ENCODE measurements at places on chromosomes 5 and 9.

- DNase-seq, result no peak
These were observed 97.3 kb upstream of the DAB2 start for GRCh38 chr5:39521940-39522590.

GRCh38 chr5:61678966-61679365 is 346.9 kb downstream of the ZSWIM6 start:
- no peak for DNase-seq

- no peak for DNase-seq
These were observed 96.4 kb upstream of the SELENOP start for GRCh38 chr5:42908086-42908485.

DNA sequence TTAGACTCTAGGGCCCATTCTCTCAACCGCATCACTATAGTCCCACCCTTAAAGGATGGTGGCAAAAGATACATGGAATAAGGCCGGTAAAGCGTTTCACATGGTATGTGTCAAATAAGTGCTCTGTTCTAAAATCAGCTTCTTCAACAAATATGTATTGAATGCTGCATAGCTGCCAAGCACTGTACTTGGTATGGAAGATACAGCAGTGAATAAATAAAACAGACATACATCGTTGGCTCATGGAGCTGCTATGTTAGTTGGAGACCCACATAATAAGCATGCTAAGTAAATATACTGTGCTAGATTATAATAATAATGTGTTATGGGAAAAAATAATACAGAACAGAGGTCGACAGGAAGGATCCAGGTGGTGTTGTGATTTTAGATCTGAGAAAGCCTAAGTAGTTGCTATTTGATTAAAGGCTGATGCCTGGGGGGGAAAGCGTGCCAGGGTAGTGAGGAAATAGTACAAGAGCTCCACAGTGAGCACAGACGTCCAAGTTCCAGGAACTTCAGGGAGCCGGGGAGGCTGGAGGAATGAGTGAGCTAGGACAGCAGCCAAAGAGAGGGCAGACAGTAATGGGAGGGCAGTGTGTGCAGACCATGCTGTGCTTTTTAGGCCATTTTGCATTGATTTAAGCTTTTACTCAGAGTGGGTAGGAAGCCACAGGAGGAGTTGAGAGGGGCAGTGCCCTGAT is 93.7 kb downstream of the JAKMIP2 start:
- peak; percentile 75 for DNase-seq

GRCh38 chr9:20373263-20373662 is 249.0 kb downstream of the MLLT3 start:
- DNase-seq, result no peak

GRCh38 chr5:151214614-151215545 is 9.0 kb downstream of the CCDC69 start:
- no peak for DNase-seq

DNA sequence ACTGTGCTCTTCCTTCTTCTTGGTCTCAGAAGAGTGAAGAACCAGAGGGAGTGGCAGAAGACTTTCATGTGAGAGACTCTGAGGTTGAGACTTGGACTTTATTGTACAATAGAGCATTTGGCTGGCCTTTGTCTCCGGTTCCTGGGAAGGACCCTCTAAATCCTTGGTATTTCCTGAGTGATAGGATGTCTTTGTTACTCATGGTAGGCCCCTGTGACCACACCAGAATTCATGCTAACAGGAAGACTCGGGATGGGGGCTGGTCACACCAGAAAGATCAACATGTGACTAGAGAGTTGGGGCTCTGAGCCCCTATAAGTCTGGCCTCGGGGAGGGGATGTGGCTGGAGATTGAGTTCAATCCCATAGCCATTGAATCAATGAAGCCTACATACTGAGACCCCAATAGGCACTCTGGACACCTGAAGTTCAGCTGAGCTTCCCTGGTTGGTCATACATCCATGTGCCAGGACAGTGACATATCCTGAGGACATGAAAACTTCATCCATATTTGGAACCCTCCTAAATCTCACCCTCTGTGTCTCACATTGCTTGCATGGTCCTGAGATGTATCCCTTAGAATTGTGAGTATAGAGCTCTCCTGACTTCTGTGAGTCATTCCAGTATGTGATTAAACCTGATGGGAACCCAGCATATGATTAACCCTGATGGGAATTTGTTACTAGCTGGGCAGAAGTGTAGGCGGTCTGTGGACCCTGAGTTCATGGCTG is 201.7 kb downstream of the GADD45G start:
- no peak for DNase-seq

DNA sequence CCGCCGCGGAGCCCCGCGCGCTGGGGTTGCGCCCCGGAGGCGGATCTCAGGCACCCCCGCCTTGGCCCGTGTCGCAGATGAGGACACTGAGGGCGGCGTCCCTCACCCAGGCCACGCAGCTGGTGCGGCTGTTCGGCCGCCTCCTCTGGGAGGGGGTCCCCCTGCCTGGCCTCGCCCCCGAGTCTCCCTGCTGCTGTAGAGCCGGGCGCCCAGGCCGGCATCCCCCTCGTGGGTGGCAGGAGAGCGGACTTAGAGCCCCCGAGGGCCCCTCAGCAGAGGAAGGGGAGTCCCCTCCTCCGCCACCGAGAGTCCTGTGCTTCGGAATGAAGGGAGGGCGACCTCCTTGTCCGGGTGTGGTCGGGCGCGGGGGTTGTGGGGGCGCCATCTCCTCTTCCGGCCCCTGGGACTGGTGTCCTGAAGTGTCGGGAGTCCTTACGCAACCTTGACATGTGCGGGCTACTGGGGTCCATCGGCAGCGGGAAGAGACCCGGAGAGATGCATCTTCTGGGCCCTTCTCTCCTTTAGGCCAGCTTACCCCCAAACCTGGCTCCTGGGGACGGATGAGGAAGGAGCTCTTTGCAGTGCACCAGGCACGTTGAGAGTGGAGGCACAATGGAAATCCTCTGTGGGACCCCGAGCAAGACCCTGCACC is 11.7 kb upstream of the EXOSC2 start:
- no peak for DNase-seq

- no peak for DNase-seq
These were observed 308.8 kb downstream of the DOCK8 start for GRCh38 chr9:523444-523843.

- peak; percentile 41 for DNase-seq
These were observed 50.0 kb downstream of the HACD4 start for GRCh38 chr9:20981486-20981885.

DNA sequence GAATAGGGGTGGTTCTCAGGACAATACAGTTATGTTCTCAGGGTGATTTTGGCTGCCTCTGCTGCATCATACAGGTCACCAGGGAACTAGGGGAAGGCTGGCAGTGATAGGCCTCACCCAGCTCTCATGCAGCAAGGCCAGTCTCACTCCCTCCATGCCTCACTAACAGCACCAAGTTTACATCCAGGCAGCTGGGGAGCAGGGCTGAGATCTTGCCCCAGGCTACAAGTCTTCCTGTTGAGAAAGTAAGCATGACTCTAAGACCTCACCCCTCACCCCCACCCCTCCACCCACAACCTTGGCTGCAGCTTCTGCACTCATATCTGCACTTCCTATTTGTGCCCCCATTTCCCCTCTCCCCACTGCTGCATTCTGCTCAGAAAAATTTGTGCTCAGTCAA is 481.2 kb downstream of the ACTL7B start:
- no peak for DNase-seq

- no peak for DNase-seq
These were observed 8.5 kb downstream of the LCN9 start for GRCh38 chr9:135671591-135672041.

DNA sequence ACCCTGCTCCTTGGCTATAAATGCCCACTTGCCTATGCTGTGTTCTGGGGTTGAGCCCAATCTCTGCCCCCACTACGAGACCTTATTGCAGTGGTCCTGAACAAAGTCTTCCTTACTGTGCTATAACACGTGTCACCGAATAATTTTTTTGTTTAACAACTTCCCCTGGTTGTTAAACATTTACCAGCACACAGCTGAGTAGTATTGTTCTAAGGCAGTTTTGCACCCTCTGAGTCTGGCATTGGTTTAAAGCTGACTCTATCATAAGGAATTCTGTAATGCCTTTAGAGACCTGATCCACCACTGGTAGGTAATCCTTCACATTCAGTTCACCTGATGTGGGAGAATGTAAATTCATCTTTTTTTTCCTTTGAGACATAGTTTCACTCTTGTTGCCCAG is 25.6 kb upstream of the ANKRD31 start:
- DNase-seq, result no peak
